NCI-H1048 (cell line): ENCODE measurements at places on chromosomes 7 and 10.

GRCh38 chr7:43198599-43199090 is 86.2 kb downstream of the HECW1 start:
- no peak for DNase-seq

DNA sequence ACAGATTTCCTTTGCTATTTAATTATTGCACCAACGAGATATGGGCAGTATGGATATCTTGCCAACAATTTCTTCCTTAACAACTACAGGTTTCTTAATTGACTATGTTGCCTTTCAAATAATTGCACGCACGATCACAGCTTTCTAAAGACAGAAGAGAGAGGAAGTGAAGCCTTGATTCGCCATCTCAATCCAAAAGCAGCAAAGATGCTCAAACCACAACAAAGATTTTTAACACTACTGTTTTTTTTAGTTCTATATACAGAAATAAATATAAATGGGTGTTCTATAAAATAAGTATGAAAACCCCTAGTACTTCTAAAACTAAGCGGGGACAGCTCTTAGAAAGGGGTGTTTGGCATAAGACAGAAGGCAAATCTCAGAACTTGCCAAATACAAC is 251.3 kb downstream of the SFMBT2 start:
- DNase-seq = no peak

GRCh38 chr7:108440613-108441012 is 15.6 kb downstream of the NRCAM start:
- no peak for DNase-seq

GRCh38 chr10:43976292-43976691 is 327.6 kb upstream of the ZNF32 start:
- DNase-seq = no peak

- DNase-seq = no peak
These were observed 4.7 kb downstream of the PLAC9 start for GRCh38 chr10:80137031-80137862.

DNA sequence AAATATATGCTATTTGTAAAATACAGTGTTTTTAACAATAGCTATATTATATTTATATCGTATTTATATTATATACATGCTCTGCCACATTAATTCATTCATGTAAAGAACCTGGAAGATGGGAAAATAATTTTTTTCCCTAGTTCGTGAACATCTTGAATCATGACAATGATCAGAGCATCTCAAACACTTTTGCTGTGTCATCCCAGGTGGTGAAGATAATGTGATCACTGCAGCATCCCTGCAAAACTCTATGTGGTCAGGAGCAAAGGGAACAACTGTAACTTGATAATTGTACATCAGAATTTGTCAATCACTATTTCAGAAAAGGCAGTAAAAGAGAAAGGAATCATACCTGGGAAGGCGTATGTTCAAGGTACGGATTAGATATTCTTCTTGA is 39.3 kb downstream of the RAPGEF5 start:
- DNase-seq = no peak

GRCh38 chr7:3973264-3973663 is 672.2 kb downstream of the SDK1 start:
- DNase-seq = no peak

DNA sequence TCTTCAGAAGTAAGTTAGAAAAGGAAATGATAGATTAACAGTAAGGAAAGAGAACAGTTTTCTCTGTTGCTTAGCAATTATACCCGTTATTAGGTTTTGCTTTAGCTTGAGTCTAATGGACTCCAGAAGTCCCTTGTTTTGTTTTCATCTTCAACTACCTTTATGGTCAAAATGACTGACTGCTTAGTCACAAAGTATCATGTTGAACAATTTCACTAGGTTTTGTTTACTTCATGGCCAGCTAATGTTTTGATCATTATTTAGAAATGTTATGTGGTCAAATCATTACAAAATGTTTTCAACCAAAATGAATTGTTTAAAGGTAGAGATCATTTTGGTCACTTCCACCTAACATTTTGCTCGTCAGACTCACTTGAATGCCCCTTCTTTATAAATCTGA is 1.9 kb downstream of the UBN2 start:
- DNase-seq = no peak

GRCh38 chr7:23759671-23760391 is 49.8 kb downstream of the STK31 start:
- peak; percentile 12 for DNase-seq

DNA sequence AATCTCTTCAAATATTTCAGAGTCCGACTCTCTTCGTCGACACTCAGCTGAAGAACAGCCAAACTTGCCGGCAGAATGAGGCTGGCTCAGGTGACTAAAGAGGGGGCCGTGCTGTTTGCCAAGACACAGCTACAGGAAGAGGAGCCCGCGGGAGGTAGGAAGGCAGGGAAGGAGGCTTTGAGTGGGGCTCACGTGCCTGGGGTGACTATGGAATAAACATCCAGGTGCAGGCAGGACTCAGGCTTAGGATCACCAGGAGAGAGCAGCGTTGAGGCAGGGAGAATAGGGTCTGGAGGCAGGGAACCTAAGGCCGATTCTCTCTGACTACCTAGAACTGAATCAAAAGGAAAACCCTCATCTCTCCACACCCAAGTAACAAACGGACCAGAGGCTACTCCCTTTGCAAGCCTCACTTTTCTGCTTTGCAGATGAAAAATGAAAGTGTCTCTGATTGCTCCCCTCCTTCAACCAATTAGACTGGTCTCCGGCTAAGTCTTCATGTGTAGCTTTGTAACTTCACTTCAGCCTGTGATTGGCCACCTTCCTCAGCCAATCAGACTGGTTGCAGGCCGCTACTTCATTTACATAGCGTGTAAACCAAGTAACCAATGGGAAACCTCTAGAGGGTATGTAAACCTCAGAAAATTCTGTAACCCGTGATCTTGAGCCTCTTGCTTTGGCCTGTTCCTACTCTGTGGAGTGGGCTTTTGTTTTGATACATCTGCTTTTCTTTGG is 19.7 kb upstream of the BNIP3 start:
- peak; percentile 31 for DNase-seq

DNA sequence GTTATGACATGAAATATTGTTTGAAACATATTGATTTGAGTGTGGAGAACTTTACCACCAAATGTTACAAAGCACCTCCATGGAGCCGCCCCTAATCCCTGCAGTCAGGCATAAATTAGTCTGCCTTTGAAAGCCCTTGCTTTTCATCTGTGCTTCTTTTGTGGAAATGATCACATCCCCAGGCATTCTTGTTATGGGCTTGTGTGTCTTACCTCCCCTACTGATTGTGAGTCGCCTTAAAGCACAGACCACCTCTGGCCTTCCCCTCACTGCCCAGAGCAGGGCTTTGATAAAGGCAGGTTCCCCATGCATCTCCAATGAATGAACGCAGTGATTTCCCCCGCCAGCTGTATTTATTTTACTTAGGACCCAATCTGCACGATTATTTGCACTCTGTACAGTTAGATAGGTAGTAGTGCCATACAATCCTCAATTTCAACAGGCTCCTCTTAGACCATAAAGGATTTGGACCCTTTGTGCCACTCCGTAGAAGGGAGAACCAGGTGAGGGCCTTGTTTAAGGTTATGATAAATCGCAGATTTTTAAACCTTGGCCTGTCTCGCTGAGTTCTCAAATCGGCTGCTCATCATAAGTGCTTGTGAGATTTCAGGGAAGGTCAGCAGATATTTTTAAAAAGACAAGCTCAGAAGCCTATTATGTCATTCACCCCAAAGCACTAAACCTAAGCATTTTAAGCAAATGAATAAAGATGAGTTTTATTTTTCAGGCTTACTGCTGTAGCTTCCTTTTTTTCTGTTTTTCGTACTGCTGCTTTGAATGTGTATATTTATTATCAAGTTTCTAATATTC is 107.8 kb downstream of the CUBN start:
- DNase-seq = no peak

DNA sequence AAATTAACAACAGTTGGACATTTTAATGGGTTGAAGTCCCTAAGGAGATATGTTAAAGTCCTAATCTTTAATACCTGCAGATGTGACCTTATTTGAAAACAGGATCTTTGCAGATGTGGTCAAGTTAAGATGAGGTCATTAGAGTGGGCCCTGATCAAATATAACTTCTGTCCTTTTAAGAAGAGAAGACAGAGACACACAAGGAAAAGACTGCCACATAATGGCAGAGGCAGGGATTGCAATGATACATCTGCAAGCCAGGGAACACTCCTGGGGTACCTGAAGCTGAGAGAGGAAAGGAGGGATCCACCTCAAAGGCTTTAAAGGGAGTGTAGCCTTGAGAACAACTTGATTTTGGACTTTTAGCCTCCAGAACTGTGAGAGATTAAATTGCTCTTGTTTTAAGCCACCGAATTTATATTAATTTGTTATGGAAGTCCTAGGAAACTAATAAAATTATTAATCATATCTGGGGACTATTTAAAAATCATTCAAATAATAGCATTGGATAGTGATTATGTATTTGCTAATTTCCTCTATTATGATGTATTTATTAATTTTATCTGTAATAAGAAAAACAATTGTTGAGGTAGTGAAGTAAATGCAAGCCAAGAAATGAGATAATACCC is 700.0 kb upstream of the PCDH15 start:
- no peak for DNase-seq

DNA sequence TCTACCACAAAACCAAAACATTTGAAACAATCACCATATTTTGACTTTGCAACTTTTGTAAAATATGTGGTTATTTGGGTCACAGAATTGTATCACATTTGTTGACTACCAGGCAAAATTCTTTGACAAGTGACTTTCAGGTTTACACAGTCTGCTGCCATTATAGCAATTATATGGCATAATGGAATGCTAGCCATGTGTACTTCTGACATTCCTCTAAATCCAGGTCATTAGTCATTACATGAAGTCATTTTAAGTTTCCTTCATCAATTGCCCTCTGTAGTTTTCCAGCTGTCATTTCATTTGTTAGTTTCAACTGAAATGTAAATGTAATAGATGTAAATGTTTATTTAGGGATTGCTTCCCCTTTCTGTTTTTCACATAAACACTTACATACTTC is 137.5 kb downstream of the IMMP2L start:
- DNase-seq = no peak

DNA sequence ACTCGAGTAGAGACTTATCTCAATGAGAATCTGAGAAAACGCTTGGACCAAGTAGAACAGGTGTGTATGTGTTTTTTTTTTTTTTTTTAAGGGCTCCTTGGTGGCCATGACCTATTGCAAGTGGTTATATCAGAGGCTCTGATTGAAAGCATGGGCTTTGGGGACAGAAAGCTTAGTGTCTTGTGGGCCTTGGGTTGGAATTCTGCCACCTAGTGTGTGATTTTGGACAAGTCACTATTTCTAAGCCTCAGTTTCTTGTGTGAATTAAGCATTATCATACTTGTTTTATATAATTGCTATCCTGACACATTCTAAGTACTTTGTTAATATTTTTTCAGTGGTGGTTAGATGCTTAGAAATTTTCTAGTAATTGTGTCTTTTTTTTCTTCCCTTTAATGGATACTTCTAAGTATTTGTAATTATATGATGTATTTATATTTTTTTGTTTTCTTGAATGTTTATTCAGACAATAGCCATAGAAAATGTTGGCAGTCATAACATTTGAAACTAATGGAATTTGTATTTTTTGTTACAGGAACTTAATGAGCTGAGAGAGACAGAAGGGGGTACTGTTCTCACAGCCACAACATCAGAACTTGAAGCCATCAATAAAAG is 33.1 kb downstream of the SMC3 start:
- no peak for DNase-seq

DNA sequence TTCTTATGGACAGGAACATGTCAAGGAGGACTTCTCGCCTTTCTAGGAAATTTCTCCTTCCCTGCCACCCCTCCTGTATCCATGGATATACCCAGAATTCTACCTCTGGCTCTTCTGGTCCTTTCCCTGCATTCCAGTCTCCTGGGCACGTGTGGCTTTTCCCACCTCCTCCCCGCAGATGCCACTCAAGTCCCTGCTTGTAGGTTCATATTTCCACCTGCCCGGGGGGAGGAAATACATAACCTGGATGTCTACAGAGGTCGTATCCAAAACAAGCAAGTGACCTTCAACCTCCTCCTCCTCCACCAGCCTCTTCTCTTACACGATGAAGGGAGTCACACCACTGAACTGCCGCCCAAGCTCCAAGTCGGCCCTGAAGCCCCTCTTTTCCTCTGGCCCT is 20.7 kb downstream of the FGFR2 start:
- no peak for DNase-seq

- no peak for DNase-seq
These were observed 621.3 kb downstream of the KCNMA1 start for GRCh38 chr10:77016278-77016815.

DNA sequence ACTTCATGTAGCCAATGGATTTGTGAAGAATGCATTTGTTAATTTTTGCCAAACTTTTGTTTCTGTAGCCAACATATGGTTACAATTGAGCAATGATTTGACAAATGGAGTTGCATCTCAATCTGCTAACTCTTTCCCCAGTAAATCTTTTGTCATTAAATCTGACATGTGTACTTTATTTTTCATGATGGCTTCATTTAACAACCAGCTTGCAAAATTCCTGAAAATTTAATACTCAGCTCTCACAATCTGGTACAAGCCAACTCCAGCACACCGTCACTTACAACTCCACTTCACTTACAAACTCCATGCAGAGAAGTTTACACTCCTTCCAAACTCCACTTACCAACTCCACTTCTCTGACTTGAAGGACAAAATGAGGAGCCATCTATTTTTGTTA is 26.5 kb upstream of the HIBADH start:
- no peak for DNase-seq

DNA sequence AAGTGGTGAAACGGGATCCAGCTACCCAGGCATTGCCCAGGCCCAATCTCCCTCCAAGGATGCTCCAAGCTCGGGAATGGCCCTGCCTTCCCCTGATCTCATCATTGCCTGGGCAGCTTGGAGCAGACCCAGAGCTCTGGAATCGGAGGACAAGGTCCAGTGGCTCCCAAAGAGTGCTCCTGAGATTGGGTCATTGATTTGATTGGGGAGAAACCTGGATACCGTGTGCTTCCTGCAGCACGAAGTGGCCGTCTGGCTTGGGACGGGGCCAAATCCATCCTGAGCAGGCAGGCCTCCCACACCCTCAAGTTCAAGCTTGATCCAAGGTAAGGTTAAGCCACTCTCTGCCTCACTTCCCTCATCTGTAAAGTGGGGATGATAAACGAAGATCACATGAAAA is 69.9 kb downstream of the OAT start:
- no peak for DNase-seq

- DNase-seq = no peak
These were observed 41.8 kb upstream of the WNT16 start for GRCh38 chr7:121286742-121287734.

GRCh38 chr7:84837405-84837804 is 349.5 kb downstream of the SEMA3D start:
- DNase-seq = no peak

- no peak for DNase-seq
These were observed 86.7 kb upstream of the IL6 start for GRCh38 chr7:22640269-22640668.

GRCh38 chr10:69870591-69870990 is 68.9 kb downstream of the COL13A1 start:
- no peak for DNase-seq

GRCh38 chr10:18456984-18457383 is 194.4 kb downstream of the NSUN6 start:
- DNase-seq = no peak

- DNase-seq = no peak
These were observed 6.9 kb upstream of the GNG11 start for GRCh38 chr7:93914581-93915066.

GRCh38 chr10:93576888-93577287 is 10.4 kb downstream of the FFAR4 start:
- DNase-seq = no peak
